DMS 273 treated with DMSO at 0.1 percent for 48 hours (cell line): ENCODE measurements at places on chromosomes 7 and 10.
A peak's percentile ranks its signal among the peaks of the same experiment; 100 is the strongest.

DNA sequence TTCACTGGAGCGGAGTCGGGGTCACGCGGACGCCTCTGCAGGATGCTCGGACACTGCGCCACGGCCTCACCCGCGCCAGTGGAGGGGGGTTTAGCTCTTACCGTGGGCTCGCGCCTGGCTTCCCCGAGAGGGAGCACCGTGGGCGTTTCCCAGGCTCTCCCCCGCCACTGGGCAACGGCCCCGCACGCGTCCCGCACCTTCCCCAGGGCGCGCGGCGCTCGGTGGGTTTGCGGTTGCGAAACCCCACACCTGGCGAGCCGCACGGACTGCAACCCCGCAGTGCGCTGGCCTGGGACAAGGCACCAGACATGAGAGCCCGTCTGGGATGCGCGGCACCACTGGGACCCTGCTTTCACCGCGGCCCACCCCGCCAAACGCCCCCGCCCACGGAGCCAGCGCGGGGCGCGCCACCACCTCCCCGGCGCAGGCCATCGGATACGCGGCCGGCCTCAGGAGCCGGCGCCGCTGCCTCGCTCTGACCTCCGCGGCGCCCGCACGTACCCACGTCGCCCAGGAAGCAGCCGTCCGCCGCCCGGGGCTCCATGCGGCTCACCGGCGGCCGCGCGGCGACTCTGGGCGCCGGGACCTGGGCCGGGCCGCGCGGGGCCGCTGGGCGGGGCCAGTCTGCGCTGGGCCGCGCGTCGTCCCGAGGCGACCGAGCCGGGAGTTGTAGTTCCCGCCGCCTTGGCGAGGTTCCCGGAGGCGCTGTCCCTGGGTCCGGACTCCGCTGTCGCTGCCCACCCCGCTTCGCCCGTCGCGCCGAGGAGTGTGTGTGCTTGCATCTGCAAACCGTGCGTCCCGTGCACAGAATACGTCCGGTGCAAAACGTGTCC is at the start of gene ASB13:
Gene ASB13 (minus strand): TSS at position 588 of the 833 bp plus-strand sequence. CDS start 44 bp downstream, at position 544.
- DNase-seq, result no peak

DNA sequence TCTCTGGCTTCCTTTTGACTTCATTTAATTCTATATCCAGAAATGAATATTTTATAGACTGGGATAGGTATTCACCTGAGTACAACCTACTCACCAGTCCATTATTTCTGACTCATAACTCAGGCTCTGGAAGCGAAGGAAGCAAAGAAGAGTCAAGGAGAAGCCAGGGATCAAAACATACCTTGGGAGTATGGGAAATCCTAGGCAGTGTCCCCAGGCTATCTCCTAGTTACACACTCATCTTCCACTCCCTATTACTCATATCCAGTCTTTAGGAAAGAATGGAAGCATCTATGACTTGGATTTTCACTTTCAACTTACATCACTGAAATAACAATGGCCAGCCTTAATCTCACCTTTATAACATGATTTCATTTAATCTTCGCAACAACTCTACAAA is 40.9 kb upstream of the ELAPOR2 start:
- no peak for DNase-seq

GRCh38 chr7:105648561-105649401 is 67.5 kb upstream of the EFCAB10 start:
- peak; percentile 26 for DNase-seq

- no peak for DNase-seq
Measured at GRCh38 chr10:112261281-112261822, 21.8 kb upstream of the TECTB start.

DNA sequence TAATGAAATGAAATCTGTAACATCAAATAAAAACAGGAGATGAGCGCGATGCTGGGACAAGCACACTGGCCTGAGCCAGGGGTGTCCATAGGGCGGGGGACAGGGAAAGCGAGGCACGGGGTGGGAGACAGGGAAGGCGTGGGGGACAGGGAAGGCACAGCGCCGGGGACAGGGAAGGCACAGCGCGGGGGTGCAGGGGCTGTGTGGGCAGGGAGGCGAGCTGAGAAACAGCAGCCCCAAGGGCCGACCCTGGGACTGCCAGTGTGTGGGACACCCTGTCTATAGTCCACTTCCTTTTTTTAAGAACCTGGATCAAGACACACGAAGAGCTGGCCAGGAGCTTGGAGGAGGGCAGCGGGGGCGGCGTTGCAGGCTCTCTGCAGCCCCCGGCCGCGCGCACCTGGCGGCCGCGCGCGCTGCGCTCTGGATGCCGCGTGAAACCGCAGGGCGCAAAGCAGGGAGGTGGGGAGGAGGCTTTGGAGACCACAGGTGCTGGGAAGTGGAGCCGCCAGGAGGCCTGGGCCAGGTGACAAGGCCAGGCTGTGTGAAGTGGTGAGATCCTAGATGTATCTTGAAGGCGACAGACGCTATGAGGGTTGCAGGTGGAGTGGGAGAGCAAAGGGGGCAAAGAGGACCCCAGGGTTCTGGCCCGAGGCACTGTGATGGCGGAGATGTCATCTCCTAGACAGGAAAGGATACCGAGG is 157.7 kb downstream of the COBL start:
- DNase-seq, result no peak

DNA sequence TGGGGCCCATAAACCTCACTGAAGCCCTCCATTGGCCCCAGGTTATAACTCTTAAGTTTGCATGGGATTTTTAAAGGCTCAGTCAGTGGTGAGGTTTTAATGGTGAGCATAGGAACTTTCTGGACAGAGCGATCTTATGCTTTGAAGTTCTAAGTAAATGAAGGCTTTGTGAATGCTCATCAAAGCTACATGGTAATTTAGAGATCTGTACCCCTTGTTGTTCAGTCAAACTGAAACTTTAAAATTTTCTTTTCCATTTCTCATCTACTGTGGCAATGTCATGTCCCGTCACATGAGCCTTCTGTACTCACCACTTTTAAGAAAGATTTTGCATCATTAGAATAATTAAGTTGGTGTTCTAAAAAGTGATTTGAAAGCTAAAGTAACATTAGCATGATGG is 39.9 kb downstream of the CHN2 start:
- DNase-seq, result no peak

- no peak for DNase-seq
Measured at GRCh38 chr7:72035266-72035665, 376.9 kb downstream of the CALN1 start.

GRCh38 chr10:121732656-121733445 is 134.6 kb upstream of the FGFR2 start:
- DNase-seq, result no peak
